ENCODE measurements at places on chromosomes 13 and 19.

DNA sequence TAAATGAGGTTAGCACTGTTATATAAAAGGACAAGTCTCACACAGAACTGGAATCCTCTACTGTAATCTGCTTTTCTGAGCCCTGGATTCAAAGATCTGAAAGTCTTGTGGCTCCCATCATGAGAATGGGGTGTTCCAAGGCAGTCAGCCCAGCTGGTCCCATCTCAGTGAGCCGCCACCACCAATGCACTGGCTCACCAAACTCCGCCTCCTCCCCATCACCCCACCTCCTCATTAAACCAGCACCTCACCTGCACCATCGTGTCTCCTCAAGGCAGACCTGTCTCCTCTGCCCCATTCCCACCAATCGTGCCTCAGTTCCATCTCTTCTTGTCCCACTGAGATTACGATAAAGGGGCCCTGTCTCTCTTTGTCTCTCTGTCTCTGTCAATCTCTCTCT lies 166.7 kb downstream of the USP12 start:
- no peak for DNase-seq

DNA sequence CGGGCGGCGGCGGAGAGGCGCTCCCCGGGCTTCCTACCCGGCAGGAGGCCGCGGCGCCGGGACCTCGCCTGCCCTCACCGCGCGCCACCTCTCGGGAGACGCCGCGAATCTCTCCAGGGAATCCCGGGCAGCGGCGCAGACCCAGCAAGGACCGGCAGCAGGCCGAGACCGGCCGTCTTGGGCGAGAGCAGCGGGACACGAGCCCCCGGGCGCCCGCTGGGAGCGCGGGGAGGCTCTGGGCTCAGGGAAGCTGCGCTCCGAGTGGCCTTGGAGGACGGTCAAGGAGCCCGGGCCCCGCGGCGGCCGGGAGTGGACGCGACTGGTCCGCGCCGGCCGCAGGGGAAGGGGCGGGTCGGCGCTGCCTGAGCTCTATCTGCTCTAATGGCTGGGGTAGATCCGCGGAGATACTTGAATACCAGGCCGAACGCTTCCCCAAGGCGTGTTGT lies 14.7 kb downstream of the CDX2 start:
- DNase-seq: no peak

- no peak for DNase-seq
Observed at GRCh38 chr13:68046903-68047302, 816.8 kb upstream of the PCDH9 start.

- DNase-seq: no peak
Observed at GRCh38 chr13:43134868-43135267, 111.5 kb downstream of the DNAJC15 start.

- no peak for DNase-seq
Observed at GRCh38 chr19:48987323-48987722, 5.8 kb downstream of the GYS1 start.

DNA sequence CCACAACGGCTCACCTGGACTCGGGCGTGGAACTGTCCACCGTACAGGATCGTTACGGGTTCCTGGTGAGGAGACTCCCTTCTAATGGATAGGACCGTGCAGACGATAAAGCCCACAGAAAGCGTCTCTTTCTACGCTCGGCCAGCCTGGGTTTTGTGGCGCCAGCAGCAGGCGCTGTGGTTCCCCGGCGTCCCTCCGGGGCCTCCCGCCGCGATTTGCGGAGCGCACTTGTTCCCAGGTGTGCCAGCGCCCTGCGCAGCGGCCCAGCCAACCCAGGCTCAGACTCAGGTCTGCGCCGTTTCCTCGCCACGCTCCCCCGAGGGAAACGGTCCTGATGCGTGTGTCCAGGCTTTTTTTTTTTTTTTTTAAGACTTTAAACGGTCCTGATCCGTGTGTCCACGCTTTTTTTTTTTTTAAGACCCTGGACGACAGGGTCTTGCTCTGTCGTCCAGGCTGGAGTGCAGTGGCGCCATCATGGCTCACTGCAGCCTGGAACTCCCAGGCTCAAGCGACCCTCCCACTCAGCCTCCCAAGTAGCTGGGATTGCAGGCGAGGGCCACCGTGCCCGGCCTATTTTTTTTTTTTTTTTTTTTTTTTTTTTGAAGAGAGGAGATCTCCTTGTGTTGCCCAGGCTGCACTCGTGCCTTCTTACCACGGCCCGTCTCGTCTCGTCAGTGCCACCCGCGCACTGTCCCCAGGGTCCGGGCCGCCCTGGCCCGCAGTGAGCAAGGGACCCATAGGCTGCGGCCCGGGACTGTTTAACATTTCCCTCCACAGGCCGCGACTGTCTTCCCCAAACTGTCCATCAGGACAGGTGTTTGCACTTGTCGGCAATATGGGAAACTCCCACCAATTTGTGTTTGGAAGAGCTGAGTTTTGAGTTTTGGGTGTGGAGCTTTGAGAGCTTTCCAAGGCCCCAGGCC lies 23.8 kb downstream of the GJA3 start:
- no peak for DNase-seq

- DNase-seq: peak; percentile 71
Observed at GRCh38 chr19:33868788-33869412, 72.2 kb downstream of the KCTD15 start.

DNA sequence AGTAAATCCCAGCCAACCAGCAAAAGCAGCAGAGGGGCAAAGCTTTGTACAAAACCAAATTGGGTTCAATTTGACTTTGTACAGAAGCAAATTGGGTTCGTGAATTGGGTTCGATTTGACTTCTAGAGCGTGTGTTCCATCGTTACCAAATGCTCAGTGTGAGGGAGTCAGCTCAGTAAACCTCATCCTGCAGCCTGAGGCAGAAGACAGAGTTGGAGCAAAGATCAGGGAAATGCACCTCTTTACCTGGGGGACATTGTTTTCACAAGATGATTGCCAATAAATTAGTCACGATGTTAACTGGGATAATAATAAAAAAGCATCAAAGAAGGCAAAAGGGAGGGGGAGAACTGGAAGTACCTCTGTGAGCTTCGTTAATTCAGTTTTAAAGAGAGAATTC lies 1.5 kb downstream of the RAB20 start:
- DNase-seq: no peak

GRCh38 chr13:106612688-106613087 lies 44.8 kb upstream of the ARGLU1 start:
- DNase-seq: peak; percentile 81

DNA sequence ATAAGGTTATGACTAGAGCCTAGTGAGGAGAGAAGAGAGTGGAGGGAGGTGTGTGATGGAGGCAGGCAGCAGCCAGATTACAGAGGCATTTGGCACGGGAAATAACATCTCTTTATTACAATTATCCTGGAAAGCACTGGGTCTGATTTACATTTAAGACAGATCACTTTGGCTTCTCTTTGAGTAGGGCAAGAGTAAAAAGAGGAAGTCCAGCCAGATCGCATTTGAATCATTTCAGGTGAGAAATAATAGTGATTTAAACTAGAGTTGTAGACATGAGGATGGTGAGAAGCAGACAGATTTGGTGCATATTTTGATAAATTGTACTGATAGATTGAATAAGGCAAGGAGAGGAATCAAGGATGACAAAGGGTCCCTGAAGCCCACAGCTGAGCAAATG lies 9.6 kb upstream of the SACS start:
- no peak for DNase-seq

GRCh38 chr13:98576200-98576945 lies 534 bp downstream of the STK24 start:
- peak; percentile 73 for DNase-seq

Data from Right ventricle myocardium superior (tissue), 1 donor.